ENCODE measurements at places on chromosomes 11 and 22. TPM values are rescaled to one million over a fixed set of nuclear protein-coding genes. Genes with fewer than 3 reads are reported as not detected.

OR4B1 gene
- not detected for total RNA-seq

GAB2 gene
- total RNA-seq = 23.3 TPM

GRCh38 chr11:20013346-20014066 lies 146.8 kb downstream of the DBX1 start:
- H3K4me3 ChIP-seq = peak overlapping the region; percentile 61
- no peak for DNase-seq
- H3K36me3 ChIP-seq = peaks cover 4% of the 10 kb centered on the region
- H3K27me3 ChIP-seq = no peaks in the 10 kb centered on the region
- H3K27ac ChIP-seq = peak overlapping the region; percentile 50

- peak overlapping the region; percentile 39 for H3K4me3 ChIP-seq
- H3K36me3 ChIP-seq = no peaks in the 10 kb centered on the region
- peaks cover 48% of the 10 kb centered on the region for H3K4me1 ChIP-seq
Measured at GRCh38 chr11:57340039-57340615, 2.0 kb downstream of the P2RX3 start.

DNA sequence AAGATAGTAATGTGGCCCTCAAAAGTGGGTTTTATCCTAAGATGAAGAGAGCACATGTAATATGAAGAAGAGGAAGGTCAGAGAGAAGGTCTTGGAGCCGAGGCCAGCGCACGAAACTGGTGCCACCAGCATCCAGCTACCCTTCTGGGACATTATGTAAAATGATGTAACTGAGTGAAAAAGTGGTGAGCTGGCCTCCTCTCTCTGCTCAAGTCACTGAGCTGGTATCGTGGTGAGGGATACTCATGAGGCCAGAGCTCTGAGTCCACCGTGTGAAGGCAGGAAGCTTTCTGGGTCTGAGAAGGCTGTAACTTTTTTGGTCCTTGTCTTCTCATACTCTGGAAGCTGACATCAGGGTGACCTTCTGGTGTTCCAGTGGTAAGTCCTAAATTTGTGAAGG lies 25.1 kb downstream of the RNF185 start:
- H3K4me1 ChIP-seq = no peaks in the 10 kb centered on the region
- no peak overlapping the region for H3K27ac ChIP-seq
- H3K36me3 ChIP-seq = peaks cover 14% of the 10 kb centered on the region
- H3K27me3 ChIP-seq = no peaks in the 10 kb centered on the region

DNA sequence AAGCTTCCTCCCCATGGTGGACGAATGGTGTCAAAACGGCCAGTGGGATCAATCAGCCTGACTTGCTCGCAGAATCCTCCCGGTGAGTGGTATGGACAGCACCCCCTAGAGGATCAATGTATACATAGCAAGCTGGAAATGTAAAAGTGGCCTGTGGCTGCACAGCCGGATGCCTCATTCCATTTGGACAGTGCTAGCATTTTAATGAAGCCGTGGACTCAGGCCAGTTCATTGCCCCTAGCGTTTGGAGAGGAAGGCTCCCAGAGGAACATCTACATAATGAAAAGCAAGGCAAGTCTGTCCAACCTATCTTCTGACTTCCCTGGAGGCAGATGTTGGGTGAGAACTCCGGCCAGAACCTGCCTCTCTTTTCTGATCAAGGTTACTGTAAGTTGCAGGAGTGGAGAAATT lies 942.3 kb downstream of the NTM start:
- H3K4me1 ChIP-seq = peaks cover 4% of the 10 kb centered on the region
- H3K27ac ChIP-seq = no peak overlapping the region
- H3K36me3 ChIP-seq = no peaks in the 10 kb centered on the region
- peaks cover 20% of the 10 kb centered on the region for H3K27me3 ChIP-seq

DNA sequence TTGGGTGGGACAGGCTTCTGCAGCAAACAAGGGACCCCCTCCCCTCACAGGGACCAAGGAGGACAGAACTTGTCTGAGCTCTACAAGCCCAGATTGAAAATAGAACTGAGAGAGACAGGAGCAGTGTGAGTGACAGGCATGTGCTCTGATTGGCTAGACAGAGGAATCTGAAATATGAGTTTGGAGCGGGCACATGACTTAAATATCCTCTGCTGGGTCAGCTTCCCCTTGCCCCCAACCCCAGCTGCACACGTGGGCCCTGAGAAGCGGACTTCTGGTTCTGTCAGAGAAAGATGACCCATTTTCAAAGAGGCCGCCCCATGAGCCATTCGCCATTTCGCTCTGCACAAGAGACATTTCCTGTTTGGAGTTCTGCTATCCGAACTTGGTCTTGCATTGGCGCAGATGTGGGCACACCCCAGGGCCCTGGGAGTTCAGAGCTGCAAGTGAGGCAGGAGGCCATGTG lies 5.3 kb downstream of the TUBA8 start:
- no peaks in the 10 kb centered on the region for H3K36me3 ChIP-seq
- no peaks in the 10 kb centered on the region for H3K4me1 ChIP-seq
- H3K4me3 ChIP-seq = no peak overlapping the region
- peaks cover 24% of the 10 kb centered on the region for H3K27me3 ChIP-seq
- H3K27ac ChIP-seq = no peak overlapping the region

- H3K36me3 ChIP-seq = peaks cover 3% of the 10 kb centered on the region
- H3K4me1 ChIP-seq = no peaks in the 10 kb centered on the region
- H3K27ac ChIP-seq = no peak overlapping the region
- no peaks in the 10 kb centered on the region for H3K27me3 ChIP-seq
Measured at GRCh38 chr11:40732132-40732531, 727.3 kb downstream of the LRRC4C start.

GRCh38 chr22:39997939-39998726 lies 3.4 kb downstream of the FAM83F start:
- peak overlapping the region; percentile 94 for H3K27ac ChIP-seq
- peaks cover 70% of the 10 kb centered on the region for H3K4me1 ChIP-seq
- no peak for DNase-seq
- peaks cover 24% of the 10 kb centered on the region for H3K27me3 ChIP-seq

TUBA8 gene
- 1.7 TPM for total RNA-seq

- DNase-seq = no peak
- H3K4me3 ChIP-seq = peak overlapping the region; percentile 93
- H3K27me3 ChIP-seq = peaks cover 45% of the 10 kb centered on the region
- peaks cover 18% of the 10 kb centered on the region for H3K4me1 ChIP-seq
Measured at GRCh38 chr11:66291303-66291705, 390 bp upstream of the TMEM151A start.

Data from type B pancreatic cell (in vitro differentiated cells).